Activated CD4-positive, alpha-beta memory T cell treated with anti-CD3 and anti-CD28 coated beads, Interleukin-2, amount 10 ng/mL, durations not matched to agents 7 days and 5 days (primary cell): ENCODE measurements at places on chromosomes 7 and 10. TPM values are rescaled to one million over a fixed set of nuclear protein-coding genes. Genes with fewer than 3 reads are reported as not detected.

DNAAF5 gene
- 16.8 TPM for total RNA-seq

RADIL gene
- total RNA-seq: not detected

CREM gene
- 157 TPM for total RNA-seq

GOLGA7B gene
- 10.5 TPM for total RNA-seq

DKK1 gene
- total RNA-seq: not detected

SEMA3D gene
- not detected for total RNA-seq

FOXI2 gene
- total RNA-seq: not detected

ACSM6 gene
- not detected for total RNA-seq

TSPAN33 gene
- total RNA-seq: 0.86 TPM

CRPPA gene
- 0.30 TPM for total RNA-seq

UBN2 gene
- total RNA-seq: 12.0 TPM

PRSS37 gene
- total RNA-seq: not detected

MEST gene
- 0.68 TPM for total RNA-seq

NCF1 gene
- total RNA-seq: 1.5 TPM

HYAL4 gene
- not detected for total RNA-seq

MLLT10 gene
- total RNA-seq: 43.0 TPM

DRGX gene
- total RNA-seq: not detected

ANKRD61 gene
- 0.20 TPM for total RNA-seq

ADGRA1 gene
- total RNA-seq: not detected

SBDS gene
- total RNA-seq: 40.7 TPM
